ENCODE measurements at places on chromosomes 16 and 17. TPM values are rescaled to one million over a fixed set of nuclear protein-coding genes. Genes with fewer than 3 reads are reported as not detected.

Gene MEIOB
- 1.4 TPM for total RNA-seq

Gene STAC2
- 4.2 TPM for total RNA-seq

DNA sequence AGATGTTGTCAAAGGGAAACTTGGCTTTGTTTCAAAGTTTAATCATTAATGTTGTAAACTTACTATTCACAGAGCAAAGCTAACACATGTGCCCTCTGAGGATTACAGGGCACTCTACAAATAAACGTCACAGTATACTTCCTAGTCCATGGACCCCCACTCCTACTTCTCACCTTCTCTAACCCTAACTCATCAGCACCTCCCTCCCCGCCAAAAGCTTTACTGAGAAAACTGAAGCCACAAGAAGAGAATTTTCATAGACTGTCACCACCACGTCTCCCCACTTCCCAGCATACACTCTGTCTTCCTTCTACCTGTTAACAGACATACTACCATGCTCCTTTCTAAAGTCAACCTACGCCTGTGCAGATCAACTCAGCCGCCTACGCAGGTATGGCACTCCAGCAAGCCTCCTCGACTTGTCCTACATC is 29.0 kb downstream of the HELZ start:
- no peak for DNase-seq

DNA sequence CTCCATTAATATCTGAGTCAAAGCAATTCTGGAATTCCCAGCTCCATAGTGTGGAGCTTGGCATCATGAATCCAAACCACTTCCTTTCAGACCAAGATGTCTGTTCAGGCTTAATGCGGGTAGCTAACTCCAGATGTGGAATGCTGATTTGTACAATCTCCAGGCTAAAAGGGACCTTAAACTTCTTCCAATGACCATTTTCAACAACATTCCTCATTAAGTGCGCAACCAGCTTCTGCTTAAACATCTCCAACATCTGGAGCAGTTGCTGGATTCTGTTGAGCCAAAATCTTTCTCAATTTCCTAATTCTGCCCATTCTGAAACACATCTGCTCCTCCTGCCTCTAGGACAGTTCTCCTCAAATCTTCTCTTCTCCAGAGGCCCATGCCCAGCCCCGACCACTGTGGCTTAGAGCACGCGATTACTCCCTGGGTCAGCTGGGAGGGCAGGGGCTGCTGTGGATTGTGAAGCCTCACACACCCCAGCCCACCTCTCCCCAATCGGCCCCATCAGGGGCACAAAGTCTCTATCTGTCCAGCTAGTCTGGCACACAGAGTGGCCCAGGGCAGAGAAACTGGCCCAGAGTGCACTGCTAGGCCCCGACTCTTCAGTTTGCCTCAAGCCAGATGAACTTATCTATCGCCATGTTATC is 36.2 kb downstream of the ASPA start:
- DNase-seq = no peak

DNA sequence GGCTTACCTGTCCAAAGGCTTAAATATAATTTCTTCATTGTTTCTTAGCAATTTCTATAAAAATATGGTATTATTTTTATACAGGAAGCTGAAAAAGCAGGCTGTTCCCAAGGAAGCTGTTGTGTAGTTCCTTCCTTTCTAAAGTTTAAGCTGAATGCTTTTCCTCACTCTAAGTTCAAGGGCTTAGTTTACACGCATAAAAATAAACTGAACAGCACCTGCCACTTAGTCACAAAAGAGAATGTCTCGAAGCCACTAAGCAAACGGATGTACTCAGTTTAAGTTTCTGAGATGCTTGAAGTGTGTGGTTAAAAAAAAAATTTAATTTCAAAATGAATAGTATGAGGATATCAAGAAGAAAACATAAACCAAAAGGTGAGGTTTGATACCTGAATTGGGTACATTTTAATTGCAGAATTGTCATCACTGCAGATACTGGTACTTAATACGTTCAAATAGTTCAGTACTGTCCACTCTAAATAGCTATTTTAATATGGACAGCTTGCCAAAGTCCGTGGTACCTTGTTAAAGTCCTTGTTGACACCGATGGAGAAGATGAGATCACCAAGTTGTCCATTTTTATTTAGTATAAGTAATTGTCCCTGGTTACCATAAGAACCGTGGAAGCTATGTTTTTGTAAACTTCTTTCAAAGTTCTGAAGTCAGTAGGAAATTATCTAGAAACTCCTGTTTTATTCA is 38.1 kb downstream of the MRTFB start:
- no peak for DNase-seq

Gene CNTNAP4
- not detected for total RNA-seq

- no peak for DNase-seq
These were observed 109.1 kb downstream of the PRKCA start for GRCh38 chr17:66411520-66411919.

DNA sequence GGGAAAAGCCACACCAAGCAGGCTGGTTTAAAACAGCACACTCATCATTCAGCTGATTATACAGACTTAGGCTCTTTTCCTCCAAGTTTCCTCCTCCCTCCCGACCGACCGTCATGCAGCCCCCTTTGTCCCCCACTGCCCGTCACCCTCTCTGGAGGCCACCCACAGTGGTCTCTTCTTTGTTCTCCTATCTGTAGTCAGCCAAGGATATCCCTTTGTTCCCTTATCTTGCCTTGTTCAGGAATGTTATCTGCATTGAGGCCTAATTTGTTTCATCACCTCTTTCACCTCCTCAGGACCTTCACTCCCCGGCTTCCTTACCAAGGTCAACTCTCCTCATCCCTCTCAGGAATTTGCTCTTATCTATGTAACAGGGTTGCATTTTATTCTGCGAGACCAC is 186.4 kb upstream of the CDH13 start:
- DNase-seq = no peak

DNA sequence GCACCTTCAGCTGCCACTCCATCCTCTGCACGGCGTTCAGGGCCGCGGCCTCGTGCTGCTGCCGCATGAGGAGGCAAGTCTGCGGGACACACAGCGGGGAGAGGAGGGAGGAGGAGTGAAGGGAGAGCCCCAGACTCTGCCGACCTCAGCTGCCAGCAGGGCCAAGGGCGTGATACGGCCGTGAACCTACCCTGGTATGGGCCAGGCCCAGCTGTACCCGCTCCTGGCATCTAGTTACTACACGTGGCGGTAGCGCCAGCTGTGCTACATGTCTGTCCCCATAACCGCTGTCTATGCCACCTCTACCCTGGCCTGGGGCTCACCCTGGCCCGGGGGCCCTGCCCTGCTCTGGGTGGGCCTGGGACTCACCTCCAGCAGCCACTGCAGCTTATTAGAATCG is 51.1 kb downstream of the ZNF778 start:
- DNase-seq = no peak

DNA sequence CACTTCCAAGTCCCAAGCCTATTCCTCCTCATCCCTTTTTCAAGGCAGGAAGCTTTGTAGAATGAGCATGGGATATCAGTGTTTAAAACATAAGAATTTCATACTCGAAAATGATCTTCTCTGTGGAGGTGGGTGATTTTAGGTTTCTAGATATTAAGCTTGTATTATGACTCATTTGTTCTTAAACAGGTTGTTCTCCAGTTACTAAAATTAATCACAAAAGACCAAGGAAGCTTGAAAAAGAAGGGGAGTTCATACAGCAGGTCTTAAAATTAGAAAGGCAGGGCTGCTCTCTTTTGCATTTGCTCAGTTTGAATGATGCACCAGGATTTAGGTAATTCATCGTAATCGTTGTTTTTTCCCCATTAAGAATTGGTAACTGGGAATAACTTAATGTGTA is 208.7 kb downstream of the PRKCA start:
- DNase-seq = no peak

Gene FAAP100
- total RNA-seq = 47.8 TPM

GRCh38 chr17:39277110-39277509 is 51.4 kb upstream of the STAC2 start:
- DNase-seq = no peak

Gene KRT14
- not detected for total RNA-seq

Gene LSM12
- total RNA-seq = 98.0 TPM

GRCh38 chr17:15659663-15660062 is 24.4 kb downstream of the TRIM16 start:
- DNase-seq = no peak

DNA sequence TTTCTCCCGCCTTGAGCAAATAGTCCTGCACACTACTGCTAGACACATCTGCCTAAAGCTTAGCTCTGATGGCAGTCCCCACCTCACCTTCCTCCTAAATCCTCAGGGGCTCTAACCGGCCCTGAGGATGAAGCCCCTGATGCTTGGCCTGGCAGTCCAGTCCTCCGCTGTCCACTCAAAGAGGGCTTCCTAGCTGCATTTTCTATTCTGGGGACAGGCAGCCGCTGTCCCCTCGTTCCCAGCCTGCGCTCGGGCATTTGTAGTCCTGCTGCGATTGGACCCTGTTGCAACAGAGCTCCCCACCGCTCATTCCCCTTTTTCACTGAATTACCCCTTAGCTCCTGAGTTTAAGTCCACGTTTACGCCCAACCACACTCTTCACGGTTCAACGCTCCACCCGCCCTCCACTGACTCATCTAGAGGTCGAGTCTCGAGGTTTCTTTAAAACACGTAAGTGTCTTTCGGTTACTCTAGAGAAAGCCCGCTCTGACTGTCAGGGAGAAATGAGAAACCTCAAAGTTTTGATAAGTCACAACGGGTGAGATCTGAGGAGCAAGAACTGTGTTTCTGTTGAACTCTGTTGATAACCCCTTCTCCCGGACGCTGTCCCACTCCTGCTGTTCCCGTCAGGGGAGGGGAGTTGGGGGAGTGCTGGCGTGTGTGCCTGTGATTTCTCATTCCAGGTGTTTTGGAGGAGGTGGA is 4.5 kb downstream of the CCR7 start:
- peak; percentile 4 for DNase-seq

- no peak for DNase-seq
These were observed 111.7 kb upstream of the FOXF1 start for GRCh38 chr16:86398622-86399021.

DNA sequence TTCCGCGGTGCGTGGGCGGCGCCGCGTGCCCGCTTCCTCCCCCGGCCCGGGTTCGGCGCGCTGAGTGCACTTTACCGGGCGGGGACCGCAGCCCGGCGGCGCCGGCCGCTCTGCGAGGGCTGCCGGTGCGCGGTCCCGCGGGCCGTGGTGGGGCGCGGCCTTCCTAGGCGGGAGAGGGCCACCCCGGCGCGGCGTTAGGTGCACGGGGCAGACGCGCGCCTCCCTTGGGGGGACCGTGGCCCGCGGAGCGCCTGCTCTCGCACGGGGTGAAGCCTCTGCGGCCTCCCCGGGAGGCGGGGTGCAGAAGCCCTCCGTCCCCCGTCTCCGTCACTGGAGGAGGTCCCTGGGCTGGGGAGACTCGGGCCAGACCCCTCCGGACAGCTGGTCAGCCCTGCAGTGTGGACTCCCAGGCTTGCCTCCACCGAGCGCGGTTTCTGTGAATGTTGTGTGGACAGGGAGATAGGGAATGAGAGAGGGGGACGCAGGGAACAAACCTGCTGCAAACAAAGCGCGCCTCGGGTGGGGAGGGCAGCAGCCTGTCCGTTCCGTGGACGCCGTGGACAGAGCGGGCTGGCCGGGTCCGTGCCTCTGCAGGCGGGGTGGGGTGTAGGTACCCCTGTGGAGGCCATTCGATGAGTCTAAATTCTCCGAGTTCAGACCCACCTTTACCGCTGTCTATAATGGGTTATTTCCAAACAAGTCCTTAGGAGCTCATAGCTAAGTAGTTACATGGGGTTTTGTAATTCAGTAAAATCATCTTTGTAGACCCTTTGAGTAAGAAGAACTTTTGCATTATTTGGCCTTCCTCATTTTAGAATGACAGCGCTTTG is 721 bp downstream of the TBCD start:
- no peak for DNase-seq

GRCh38 chr17:29146369-29146972 is 33.7 kb downstream of the MYO18A start:
- DNase-seq = no peak

DNA sequence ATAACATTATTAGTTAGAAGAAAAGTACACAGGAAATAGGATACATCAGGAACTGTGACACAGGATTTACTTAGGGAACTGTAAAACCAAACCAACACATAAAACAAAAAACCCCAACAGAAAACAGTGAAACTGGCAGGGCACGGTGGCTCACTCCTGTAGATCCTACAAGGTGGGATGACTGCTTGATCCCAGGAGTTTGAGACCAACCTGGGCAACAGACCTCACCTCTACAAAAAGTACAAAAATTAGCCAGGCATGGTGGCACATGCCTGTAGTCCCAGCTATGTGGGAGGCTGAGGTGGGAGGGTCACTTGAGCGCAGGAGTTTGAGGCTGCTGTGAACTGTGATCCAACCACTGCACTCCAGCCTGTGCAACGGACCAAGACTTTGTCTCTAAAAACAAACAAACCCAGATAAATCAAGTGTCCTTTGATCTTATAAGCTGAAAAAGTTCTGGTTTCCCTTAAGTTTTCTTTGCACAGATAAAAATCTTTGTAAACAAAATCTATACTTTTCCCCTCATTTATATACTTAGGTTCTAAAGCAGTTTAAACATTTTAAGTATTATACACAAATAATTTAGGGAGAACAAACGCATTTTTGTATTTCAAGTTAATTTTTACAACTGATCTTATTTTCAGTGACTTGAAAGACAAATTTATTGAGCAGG is 111.5 kb upstream of the TOB1 start:
- no peak for DNase-seq

Gene CES3
- total RNA-seq = 3.3 TPM
